ENCODE measurements at places on chromosomes 16 and 17.

GRCh38 chr17:83196366-83196765, 117.0 kb downstream of the METRNL start:
- no peak for DNase-seq

DNA sequence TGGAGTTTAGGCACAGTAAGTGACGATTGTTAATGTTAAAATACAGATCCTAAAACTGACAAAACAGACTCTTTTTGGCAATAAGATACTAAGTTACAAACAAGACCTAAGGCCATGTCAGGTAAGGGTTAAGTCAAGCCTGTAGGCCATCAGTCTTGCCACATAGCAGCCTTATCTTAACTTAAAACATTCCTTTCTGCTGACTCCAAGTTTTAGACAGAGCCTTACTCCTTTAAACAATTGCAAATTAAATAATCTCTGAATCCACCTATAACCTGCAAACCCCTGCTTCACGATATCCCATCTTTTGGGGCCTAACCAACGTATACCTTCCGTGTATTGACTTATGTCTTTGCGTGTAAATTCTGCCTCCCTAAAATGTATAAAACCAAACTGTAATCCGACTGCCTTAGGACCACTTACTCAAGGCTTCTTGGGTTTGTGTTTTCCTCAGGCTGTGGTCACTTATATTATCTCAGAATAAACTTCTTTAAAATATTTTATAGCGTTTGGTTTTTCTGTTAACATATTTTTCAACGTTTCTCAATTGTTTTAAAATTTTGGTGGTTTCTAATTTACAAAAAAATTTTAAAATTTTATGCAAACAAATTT, 64.4 kb downstream of the EFCAB5 start:
- no peak for DNase-seq

- DNase-seq: no peak
These were observed 9.5 kb downstream of the ZNF771 start for GRCh38 chr16:30416624-30417528.

DNA sequence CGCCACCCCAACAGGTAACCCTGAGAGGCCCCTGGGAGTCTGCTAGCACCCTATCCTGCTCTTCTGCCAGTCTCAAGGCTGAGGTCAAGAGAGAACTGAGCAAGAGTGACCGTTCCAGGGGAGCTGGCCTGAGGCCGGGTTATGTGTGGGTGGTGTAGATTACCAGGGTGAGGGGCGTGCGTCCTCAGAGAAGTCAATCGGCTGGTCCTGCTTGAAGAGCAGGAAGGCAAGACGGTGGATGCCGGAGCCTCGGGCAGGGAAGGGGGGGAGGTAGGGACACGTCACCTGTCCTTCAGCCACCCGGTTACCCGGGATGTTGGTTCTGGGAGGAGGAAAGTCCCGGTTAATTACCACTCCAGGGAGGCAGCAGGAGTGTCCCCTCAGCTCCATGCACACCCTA, 2.6 kb upstream of the TRIM65 start:
- no peak for DNase-seq

GRCh38 chr16:26806657-26807056, 260.1 kb upstream of the C16orf82 start:
- no peak for DNase-seq

- no peak for DNase-seq
These were observed 5.3 kb upstream of the GFAP start for GRCh38 chr17:44920565-44920940.

DNA sequence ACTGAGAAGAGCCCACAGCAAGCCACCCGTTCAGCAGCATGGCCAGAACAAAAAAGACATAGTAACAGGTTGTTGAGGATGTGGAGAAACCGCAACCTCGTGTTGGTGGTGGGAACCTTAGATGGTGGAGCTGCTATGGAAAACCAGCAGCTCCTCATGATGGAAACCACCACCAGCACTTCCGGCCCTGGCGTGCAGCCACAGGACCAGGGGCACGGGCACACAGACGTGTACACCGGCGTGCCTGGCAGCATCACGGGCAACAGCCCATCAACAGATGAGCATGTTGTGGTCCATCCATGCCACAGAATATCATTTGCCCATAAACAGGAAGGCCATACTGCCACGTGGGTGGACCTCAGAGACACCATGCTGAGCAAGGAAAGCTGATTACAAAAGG, 11.9 kb downstream of the CTU2 start:
- DNase-seq: no peak

- DNase-seq: no peak
These were observed 71.2 kb upstream of the GNG13 start for GRCh38 chr16:871562-872345.

DNA sequence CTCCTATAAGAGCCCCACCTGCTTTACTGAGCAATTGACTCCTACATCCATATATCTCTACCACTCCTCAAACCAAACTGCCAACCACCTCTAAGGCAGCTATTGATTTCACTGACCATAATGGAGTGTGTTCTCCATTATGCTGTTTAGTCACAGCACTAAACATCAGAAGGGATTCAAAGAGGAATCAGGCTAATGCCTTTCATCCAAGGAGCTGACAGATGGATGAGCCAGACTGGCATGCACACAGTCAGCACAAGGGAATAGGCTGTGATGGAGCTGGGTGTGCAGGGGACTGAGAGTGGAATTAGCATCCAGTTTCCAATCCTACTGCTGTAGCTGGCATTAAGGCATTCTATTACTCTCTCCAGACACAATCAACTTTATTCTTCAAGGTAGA, 88.7 kb upstream of the CCL2 start:
- DNase-seq: no peak

DNA sequence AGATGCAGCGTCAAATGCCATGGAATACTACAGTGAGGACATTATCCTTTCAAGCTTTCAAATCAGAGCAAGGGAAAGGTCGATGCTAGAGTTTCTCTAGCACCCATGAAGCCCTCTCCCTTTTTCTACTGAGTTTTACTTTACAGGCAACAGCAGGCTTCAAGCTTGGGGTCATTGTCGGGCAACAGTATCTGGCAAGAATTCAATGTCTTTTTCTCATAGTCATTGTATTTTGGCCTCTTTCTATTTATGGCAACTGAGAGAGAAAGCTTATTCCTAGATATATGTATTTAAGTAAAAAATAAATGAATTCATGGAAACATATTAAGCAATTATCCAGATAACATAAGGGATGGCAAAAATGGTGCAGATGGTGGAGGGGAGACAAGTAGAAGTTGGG, 364 bp upstream of the CETP start:
- no peak for DNase-seq

GRCh38 chr16:53094013-53094630, 39.3 kb downstream of the CHD9 start:
- no peak for DNase-seq

GRCh38 chr16:14070555-14070876, 603 bp upstream of the MRTFB start:
- DNase-seq: no peak

GRCh38 chr16:57899771-57900661, 70.9 kb downstream of the CNGB1 start:
- DNase-seq: peak; percentile 75

- peak; percentile 51 for DNase-seq
These were observed 544 bp downstream of the CYB561 start for GRCh38 chr17:63445571-63445953.

GRCh38 chr16:23788685-23789084, 33.9 kb downstream of the CHP2 start:
- DNase-seq: no peak

GRCh38 chr16:27505297-27506236, 44.1 kb downstream of the GTF3C1 start:
- no peak for DNase-seq

DNA sequence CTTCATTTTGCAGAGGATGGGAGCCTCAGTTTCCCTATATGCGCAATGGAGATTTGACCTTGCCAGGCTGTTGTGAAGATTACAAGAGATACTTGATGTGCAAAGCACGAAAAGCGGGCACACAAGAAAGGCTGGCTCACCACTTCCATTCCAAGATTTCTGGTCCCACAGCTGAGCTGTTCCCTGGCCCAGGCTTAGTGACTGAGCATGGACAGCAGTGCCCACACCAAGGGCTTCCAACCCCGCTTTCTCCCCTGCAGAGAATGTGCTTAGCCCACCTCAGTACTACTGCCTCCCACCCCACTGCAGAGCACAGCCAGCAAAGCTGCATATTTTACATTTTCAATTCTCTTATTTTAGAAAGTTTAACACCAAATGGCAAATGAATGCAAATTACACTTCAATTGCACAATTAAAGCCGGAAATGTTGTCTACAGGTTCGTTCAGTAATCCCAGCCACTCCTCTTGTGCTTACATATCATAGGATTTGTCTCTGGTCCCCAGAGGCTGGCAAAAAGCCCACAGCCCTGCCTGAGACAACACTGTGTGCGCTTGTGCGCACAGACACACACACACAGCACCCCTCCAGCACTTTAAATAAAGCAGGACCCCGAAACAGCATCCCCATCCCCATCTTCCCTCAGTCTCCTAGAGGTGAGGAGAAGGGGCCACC, 51.8 kb downstream of the VAC14 start:
- DNase-seq: no peak

GRCh38 chr16:23428351-23428750, 24.6 kb downstream of the COG7 start:
- no peak for DNase-seq

DNA sequence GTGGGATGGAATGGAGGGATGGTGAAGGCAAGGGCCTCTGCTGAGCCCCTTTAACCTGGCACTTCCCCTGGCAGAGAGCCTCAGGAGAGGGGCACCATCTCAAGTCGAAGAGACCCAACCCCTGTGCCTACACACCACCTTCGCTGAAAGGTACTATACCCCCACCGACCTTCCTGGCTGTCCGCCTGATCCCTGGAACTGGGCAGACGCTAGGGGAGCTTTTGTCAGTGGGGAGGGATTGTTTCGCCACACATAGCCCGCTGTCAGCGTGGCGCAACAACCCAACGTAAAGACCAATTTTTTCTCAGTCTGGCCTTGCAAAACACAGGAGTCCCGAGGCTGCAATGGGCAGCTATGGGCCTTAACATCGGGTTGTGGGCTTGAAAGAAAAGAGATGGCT, 3.1 kb downstream of the PPP1R1B start:
- DNase-seq: no peak

DNA sequence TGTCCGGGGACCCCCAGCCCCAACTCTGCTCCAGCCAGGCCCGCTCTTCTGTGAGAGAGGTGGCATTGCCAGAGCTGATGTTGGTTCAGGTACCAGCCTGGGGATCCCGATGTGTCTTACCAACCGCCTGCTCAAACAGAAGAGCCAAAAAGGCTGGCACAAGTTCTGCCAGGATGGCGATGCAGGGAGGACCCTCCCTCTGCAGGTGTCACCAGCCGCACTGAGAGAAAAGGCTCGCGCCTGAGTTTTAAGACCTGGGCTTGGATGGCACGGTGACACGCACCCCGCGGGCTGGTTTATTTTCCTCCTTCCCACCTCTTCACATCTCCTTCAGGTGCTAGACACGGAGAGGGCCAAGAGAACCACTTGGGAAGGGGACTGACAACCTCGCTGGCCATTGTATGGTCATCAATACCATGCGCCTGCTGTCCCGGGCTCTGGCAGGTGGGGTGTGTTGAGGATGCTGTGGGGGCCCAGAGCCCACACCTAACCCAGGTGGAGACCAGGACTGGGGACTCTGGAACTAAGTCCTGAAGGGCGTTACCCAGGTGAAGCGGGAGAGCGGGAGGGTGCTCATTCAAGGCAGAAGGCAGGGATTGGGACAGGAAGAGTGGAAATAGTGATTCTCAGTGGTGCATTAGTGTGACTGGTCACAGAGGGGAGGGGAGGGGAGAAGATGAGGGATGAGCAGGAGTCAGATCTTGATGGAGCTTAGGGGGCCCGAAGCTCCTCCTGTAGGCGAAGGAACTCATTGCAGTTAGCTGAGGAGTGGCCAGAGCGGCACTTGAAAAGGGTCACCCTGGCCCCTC, 16.3 kb downstream of the FOXJ1 start:
- no peak for DNase-seq

- DNase-seq: no peak
These were observed 11.6 kb downstream of the WNT9B start for GRCh38 chr17:46862949-46863348.

DNA sequence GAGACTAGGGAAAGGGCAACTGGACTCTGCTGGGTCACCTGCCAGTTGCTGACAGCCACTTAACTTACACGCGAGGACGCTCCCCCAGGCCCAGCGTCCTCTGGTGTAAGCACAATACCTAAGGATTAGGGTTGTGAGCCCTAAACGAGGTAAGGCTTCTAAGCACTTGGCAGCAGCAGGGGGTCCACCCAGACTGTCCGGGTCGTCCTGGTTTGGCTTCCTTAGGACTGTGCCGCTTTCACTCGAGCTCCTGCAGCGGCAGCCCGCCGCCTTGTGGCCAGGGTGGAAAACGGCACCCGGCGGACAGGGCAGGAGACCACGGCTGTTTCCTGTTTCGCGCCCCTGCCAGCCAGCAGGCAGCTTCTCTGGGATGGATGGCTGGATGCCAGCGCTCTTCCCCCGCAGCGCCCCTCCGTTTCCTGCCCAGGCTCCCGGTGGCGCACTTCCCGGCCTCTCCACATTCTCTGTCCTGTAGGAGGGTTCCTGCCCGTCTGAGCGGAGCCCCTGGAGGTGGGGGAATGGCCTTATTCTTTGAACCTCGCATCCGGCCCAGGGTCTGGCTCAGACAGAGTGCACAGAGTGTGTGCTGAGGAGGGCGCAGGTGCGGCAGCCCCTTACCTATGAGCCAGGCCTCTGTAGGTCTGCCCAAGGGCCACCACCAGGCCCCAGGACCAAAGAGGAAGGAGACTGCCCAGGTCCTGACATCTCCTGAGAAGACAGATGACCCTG, 47.0 kb upstream of the AMZ2 start:
- peak; percentile 77 for DNase-seq

DNA sequence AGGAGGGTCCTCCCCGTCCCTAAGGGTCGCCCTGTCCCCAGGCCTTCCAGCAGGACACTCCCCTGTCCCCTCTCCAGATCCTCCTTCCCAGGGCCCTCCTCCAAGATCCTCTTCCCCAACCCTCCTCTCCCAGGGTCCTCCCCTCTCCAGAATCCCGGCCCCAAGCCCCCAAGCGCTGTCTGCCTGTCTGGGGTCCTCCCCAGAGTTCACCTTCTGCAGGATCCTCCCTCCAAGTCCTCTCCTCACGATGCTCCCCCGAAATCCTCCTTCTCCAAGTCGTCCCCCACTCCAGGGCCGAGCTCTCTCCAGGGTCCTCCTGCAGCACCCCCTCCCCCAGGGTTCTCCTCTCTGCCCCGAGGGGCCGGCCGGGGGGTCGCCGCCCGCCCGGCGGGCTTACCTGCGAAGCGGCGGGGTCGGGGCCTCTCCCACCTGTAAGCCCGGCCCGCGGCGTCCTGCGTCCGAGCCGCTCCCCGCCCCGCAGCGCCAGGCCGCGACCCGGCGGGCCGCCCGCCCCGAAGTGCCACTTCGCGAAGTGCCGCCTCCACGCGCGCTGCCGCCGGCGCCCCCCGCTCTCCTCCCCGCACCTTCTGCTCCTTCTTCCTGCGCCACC, 678 bp upstream of the BAIAP2 start:
- DNase-seq: no peak

- no peak for DNase-seq
These were observed 14.3 kb downstream of the EFCAB13 start for GRCh38 chr17:47338026-47338425.

DNA sequence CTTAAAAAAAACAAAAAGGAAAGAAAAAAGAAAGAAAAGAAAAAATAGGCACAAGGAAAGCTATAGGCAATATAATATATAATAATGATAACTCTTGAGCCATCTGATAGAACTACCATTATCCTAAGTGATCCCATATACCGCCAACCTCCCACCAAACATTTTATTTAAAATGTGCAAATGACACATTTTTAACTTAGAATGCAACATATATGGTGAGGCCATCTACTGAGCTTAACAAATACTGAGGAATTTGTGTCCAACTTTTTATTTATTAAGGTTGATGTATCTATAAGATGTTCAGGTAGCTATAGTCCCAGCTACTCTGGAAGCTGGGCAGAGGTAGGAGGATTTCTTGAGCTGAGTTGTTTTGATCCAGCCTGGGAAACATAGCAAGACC, 14.4 kb upstream of the APPBP2 start:
- no peak for DNase-seq

- DNase-seq: no peak
These were observed 10.7 kb upstream of the ZNF423 start for GRCh38 chr16:49866595-49867071.
